ENCODE measurements at places on chromosomes 7 and 10.

GRCh38 chr7:1995426-1995825, 237.3 kb downstream of the MAD1L1 start:
- DNase-seq = no peak

- peak; percentile 21 for DNase-seq
These were observed 126.4 kb upstream of the GHITM start for GRCh38 chr10:84012831-84013458.

DNA sequence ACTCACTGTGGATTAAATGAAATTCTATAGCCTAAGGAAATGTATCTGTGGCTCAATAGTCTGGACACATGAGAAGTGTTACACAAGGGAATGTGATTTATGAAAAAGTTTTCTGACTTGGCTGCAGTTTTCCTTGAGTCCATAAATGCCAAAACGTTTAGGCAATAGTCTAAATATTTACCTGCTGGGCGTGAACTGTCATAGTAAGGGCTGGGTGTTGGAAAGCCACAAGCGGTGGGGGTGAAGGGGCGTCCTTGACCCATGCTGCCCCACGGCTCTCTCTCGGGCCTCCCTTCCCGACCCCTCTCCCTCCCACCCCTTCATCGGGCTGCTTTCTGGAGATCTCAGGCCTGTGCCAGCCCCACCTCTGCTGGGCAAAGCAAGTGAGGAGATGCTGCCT, 223.7 kb downstream of the BUB3 start:
- no peak for DNase-seq

- DNase-seq = no peak
These were observed 55.0 kb upstream of the DUSP5 start for GRCh38 chr10:110442746-110443145.

- no peak for DNase-seq
These were observed 5.4 kb downstream of the RAB11FIP2 start for GRCh38 chr10:118041316-118041715.

Measured in activated CD4-positive, alpha-beta T cell treated with anti-CD3 and anti-CD28 coated beads, Interleukin-2, Interleukin-6, amounts not matched to agents 100 ng/mL and 50 ng/mL, durations not matched to agents 16 hours and 8 hours (primary cell).